ENCODE measurements at places on chromosomes 12 and 14.

- DNase-seq, result no peak
These were observed 53.0 kb downstream of the MSRB3 start for GRCh38 chr12:65331456-65331855.

GRCh38 chr12:132191715-132192553 is 47.7 kb downstream of the NOC4L start:
- DNase-seq, result no peak

DNA sequence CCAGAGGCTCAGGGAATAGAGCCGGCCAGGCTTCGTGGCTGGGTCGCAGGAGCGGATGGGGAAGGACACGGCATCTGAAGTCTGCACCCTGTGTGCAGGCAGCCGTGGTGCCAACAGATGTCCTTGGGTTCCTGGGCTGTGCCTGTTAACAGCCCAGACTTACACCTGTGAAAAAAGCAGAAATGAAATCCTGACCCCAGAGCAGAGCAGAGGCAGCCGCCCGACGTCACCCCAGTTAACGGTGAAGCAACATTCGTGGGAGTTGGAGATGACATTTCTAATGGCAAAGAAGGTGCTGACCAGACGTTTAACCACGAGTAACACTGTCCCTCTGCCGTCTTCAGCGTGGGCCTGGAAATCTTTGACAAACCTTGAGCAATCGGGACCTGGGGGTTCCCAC is 200.3 kb upstream of the DIO3 start:
- no peak for DNase-seq

DNA sequence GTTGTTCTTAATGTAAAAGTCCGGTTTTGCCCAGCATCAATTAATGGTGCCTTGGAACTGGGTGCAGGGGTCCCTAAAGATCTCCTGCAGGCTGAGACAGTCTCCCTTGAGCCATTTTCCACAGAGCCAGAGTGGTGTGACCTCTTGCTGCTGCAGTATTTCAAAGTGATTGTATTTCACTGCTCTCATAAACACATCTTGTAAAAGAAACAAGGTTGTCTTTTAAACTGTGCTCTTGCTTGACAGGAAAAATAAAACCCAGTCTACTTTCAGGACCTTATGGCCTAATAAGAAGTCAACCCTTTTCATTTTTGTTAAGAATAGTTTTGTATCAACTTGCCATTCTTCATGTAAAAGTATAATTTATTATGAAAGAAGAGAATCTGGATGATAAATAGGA is 44.7 kb downstream of the TMEM117 start:
- no peak for DNase-seq

- DNase-seq, result no peak
These were observed 298.6 kb upstream of the NOVA1 start for GRCh38 chr14:26896447-26896846.

DNA sequence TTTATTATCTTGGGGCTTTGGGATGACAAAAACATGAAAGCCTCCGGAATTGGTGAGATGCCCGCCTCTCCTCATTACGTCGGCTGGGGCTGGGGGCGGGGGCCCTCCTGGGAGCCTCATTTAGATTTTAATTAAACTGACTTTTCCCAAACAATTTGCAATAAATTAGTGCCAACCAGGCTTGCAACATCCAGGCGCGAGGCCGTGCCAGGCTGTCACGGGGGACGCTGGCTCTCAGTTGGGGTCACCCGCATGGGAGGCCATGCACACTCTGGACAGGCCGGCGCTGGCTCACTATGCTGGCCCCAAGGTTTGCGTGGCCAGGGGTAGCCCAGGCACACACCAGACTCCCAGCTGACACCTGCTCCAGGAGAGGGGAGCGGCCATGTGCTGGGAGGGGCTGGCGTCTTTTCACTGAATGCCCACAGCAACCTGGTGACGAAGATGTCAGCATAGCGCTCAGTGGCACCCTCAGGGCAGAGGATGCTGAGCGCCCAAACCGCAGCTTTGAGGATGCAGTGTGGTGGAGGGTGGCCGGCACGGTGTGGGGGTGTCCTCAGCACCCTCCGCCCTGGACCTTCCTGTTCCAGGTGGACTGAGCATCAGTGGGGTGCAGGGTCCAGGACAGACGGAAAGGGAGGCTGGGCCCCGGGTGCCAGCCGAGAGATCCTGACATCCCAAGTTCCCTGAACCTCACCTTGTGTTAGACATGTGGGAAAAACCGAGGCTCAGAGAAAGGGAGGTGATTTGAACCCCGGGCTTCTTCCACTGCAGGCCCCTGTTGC is 190.8 kb upstream of the C14orf180 start:
- no peak for DNase-seq

DNA sequence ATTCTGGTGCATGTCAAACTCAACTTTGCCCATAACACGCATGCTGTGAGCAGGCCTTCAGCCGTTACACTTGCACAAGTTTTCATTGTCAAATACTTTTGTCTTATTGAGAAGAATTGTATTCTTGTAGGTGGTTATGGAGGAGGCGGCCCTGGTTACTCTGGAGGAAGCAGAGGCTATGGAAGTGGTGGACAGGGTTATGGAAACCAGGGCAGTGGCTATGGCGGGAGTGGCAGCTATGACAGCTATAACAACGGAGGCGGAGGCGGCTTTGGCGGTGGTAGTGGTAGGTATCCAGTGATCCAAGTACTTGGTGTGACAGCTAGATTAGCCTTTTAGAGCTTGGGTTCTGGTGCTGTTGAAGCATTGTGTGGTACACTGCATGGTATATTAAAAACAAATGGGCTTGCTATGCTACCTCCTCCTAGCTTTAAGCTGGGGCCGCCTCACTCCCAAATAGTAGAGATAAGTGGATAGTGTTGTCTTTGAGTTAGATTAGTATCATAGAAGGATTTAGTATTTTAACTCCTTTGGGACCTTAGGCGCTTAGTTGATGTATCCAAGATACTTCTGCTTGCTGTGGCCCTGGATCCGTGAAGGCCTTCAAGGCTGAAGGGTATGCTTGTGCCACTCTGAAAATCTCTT is 2.5 kb downstream of the HNRNPA1 start:
- no peak for DNase-seq

DNA sequence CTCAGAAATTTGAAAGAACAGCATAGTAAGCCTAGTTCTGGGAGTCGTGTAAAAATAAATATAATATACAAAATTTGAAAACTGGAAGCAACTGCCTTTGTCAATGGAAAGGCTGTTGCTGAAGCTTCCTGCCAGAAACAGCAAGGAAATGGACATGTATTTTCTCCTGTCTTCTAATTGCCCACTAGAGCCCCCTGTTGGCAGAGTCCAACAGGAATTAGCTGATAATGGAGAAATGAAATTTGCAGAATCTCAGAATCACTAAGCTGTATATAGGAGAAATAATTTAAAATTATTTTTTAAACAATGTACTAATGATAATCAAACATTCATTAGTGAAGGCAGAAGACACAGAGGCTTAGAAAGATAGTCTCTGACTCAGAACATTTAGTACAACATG is 414.8 kb downstream of the SLC6A15 start:
- no peak for DNase-seq

- DNase-seq, result no peak
These were observed 58.0 kb downstream of the NTF3 start for GRCh38 chr12:5489760-5490406.

- DNase-seq, result no peak
These were observed 504 bp downstream of the WNT5B start for GRCh38 chr12:1629338-1630132.

DNA sequence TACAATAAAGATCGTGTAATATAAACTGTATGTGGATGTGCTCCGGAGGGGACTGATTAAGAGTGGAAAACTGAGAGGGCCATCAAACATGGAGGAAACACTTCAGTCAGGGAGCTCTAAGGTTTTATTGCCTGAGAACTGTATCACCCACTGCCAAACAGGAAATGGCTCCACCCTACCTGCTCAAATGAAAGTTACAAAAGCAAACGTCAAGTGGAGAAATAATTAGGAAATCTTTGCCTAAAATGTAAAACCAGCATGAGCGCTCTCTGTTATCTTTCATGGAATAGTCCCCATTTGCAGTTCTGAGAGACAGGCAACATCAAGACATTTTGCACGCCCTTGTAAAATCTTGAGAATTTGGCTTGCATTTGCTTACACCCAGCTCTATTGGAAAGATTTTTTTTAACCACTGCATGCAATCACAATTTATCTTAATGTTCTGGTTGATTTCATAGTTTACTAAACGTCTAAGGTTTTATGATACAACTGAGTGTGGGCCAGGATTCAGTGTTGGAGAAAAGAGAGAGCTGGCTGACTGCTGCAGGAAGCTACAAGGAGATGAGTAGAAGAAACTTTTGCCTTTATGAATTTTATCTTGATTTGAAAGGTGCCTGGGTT is 344.0 kb upstream of the PRICKLE1 start:
- no peak for DNase-seq

GRCh38 chr14:74235017-74235416 is 4.2 kb upstream of the VSX2 start:
- DNase-seq, result no peak

GRCh38 chr12:13534645-13535398 is 338.3 kb downstream of the EMP1 start:
- no peak for DNase-seq

- DNase-seq, result no peak
These were observed 27.6 kb downstream of the EML5 start for GRCh38 chr14:88765130-88765529.

DNA sequence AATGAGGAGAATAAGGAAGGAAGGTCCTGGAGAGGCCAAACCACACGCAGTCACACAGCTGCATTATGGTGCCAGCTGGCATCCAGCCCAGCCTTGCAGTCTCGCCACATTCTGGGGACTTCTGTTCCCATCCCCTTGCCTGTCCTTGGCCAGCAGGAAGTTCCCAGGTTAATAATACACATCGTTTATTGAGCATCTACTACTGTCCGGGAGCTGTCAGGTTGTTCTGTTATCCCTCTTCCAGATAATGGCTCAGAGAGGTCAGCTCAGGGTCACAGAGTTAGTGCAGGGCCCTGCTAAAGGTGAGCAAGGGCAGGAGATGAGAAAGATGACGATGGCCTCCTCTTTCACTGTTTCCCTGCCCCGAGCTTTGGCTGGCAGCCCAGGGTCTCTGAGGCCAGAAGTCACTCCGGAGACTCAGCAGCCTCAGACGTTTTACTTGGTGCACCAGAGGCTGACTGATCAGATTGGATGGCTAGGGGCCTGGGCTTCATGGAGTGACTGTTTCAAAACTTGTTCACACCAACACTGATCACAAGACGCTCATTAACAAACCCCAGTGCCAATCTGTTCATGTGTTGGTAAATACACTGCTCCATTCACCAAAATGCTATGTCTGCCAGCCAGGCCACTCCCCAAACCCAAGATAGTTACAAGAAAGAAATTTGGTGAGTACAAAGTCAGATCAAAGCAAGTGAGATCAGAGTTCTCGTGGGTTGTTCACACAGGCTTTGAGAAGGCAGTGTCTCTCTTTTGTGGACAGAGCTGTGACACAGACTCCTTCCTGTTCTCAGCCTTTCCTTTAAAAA is 79.2 kb downstream of the B4GALNT3 start:
- DNase-seq, result no peak

GRCh38 chr12:97764700-97765099 is 302.1 kb downstream of the RMST start:
- no peak for DNase-seq

DNA sequence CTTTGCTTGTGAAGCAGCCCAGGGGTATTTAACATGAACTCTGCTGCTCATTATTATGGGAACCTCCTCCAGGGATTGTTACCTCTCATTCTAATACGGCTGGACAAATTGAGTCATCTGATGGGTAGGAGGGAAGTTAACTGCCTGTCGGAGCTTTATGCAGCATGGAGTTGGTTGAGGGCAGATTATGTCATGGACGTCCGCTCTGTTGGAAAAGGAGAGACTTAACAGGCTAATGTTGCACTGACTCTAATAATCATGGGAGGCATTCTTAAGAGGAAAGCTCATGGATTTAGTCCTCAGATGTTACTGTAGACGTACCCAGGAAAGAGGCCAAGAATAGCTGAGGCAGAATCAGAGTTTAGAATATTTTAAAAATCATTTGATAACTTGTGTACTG is 9.9 kb downstream of the POP5 start:
- DNase-seq, result no peak

DNA sequence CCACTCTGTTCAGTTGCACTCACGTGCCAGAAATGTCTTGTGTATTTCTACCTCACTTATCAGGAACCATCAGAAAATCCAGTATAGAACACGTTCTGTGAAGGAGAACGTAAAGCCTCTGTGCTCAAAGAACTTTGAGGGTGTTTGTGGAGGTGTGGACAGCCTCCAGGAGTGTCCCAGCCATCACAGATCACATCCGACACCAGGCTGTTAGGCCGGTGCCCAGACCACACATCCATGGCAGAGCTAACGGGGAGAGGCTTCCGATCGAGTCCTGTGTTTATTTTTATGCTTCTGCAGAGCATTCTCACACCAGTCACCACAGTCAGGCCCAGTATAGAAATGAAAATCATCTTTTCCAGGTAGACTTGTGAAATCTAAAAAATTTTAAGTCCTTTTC is 53.6 kb downstream of the TPCN1 start:
- DNase-seq, result no peak

- no peak for DNase-seq
These were observed 236.7 kb downstream of the ANO2 start for GRCh38 chr12:5708371-5708770.

DNA sequence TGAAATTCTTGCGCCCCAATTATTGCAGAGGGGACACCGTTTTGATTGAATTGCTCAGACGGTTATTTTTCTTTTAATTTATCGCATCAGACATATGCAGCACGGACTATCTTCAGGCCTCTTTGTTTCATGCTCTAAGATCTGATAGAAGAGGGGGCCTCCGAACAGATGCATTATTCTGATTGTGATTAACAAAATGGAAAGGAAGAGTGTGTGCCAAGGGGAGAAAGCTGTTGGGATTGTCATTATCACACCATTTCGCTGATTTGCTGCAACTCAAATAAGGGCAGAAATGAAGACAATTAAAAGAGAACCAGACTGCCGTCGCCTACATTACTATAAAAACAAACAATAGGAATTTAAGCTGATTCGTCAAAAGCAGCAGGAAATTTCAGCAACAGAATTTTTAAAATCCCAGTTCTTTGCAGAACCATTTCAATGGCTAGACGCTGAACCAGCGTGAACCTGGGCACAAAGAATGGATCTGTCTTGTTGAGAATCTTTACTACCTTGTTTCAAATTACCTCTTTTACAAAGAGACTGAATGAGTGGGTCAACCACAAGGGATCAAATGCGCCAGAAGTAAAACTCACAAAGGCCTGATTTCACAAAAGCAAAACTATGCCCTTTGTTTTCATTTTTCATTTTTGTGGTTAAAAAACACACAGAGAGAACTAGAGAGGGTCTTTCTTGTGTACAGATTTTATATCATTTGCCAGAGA is 30.6 kb downstream of the TMEM132D start:
- DNase-seq, result no peak

DNA sequence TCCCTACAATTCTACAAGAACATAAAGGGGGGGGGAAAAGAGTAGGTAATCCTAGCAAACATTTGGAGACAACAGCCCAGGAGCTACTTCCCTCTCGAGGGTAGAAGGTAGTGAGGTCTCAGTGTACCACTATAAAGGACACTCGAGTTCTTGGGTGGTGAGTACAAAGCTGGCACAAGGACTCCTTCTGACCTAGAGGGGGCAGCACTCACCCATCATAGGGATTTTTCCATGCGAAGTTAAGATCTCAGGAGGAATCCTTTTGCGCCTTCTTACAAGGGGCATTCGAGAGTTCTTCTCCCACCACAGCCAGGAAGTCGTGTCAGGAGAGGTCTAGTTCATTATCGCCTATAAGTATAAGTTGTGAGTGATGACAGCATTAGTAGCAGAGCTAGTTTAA is 200.2 kb upstream of the RBM19 start:
- DNase-seq, result no peak

- DNase-seq, result no peak
These were observed 5.4 kb downstream of the SAMD4A start for GRCh38 chr14:54572316-54572715.
